GOT3 (cell line): ENCODE measurements at places on chromosomes 16 and 17.

GRCh38 chr16:25854141-25854540, 162.4 kb downstream of the HS3ST4 start:
- no peak for DNase-seq

DNA sequence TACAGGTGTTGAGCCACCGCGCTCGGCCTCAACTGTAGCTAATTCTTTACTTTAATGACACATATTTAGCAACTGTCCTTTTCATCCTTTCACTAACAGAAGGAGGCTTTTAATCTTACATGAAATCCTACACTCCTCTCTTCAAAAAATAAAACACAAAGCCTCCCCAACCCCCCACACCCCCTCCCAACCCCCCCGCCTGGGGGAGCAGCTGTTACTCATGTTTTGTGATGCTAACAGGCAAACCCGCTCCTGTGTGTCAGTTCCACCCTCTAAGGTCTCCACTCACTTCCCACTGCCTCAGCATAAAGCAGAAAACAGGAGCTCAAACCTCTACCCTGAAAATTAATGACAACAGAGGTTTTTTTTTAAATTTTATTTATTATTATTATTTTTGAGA, 55.4 kb upstream of the SLC25A19 start:
- no peak for DNase-seq

DNA sequence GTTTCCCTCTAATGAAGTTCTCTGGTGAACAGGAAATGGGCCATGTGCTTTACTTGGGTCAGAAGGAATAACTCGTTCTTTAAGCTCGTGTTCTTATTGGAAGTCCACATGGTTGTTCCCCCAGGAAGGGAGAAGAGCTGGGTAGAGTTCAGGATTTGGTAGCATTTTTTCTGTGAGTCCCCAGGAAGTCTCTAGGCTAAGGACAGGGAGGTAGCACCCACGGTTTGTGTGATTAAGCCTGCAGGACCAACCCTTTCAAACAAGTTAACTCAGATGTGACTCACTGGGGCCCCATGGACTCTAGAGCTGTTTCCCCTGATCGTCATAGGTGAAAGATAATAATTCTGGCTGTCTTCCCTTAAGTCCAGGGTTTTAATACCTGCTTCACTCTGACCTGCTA, 16.4 kb downstream of the SAP30BP start:
- no peak for DNase-seq

- DNase-seq = no peak
These were observed at the start of gene CCL3 for GRCh38 chr17:36089888-36090836. CCL3 (minus strand) TSS chr17:36090143; CDS start chr17:36090058, 85 bp downstream.

GRCh38 chr17:67571478-67571877, 146.3 kb upstream of the NOL11 start:
- DNase-seq = no peak

GRCh38 chr16:56109205-56109604, 82.1 kb upstream of the GNAO1 start:
- no peak for DNase-seq

DNA sequence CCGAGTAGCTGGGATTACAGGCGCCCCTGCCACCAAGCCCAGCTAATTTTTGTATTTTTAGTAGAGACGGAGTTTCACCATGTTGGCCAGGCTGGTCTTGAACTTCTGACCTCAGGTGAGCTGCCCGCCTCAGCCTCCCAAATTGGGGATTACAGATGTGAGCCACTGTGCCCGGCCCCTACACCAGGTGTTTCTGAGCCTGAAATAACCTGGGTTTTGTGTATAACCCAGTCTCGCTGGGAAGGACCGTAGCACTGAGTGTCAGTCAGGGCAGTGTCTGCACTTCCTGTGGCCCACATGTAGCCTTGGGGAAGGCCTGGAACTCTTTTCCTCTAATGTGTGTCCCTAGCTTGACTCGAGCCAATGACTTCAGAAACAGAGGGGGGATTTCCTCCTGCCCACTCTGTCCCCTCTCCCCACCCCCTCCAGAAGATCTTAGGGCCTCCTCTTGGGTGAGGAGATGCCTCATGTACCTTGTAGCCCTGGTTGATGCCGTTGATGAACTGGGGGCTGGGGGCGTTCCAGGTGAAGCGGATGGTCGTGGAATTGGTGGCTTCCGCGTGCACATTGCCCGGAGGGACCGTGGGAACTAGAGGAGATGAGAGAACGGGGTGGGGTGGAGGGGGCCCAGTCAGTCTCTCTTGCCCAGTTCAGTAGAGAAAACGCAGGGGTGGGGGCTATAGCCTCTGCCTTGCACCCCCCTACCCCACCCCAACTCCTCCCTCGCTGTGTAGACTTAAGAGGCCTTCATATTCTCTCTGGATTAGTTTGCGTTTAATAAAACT, 102.6 kb upstream of the CDC42EP4 start:
- DNase-seq = no peak

GRCh38 chr16:66551348-66551759, 1.0 kb upstream of the CKLF start:
- DNase-seq = no peak

DNA sequence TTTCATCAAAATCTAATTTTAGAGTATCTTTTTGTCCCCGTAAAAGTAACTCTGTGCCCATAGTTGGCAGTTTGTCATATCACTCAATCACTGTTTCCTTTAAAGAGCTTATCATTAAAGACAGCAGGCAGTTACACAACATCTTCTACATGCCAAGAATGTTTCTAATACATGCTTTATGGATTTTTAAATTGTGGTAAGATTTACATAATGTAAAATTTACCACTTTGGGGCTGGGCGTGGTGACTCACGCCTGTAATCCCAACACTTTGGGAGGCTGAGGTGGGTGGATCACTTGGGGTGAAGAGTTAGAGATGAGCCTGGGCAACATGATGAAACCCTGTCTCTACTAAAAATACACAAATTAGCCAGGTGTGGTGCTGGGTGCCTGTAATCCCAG, 687.2 kb downstream of the WWOX start:
- DNase-seq = no peak

- DNase-seq = no peak
These were observed 38.3 kb downstream of the CDH13 start for GRCh38 chr16:82665025-82665424.

DNA sequence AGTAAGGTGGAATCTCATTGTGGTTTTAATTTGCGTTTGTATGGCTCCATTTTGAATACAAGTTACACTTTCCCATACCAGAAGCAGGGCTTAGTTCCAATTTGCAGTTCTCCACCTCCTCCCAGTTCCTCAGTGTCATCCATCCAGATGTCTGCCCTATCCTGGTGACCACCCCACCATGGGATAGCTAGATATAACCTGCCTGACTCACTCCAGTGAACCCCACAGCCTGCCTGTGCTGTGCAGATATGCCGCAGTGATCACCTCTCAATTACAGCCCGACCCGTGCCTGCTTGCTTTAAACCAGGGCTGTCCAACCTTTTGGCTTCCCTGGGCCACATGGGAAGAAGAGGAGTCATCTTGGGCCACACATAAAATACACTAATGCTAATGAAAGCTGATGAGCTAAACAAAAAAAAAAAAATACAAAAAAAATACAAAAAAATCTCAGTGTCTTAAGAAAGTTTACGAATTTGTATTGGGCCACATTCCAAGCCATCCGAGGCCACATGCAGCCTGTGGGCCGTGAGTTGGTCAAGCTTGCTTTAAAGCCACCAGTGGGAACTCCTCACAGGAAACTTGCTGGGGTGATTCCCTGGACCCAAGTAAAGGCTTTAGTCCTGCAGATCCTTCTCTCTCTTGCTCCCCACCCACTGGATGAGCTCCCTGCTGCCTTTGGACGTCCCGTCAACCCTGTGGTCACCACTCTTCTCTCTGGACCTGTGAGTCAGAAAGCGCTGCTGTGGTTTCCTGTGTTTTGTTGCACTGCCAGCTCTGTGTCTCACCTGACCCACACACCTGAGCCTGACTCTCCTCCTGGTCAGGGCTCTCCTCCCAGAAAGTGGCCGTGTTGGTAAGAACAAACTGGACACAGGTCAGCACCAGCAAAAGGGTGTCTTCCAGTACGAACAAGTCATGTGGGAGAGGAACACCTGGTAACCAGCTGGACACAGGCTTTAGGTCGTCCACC, 83.0 kb downstream of the EMP2 start:
- no peak for DNase-seq

GRCh38 chr17:77186141-77186604, 45.4 kb downstream of the SEC14L1 start:
- no peak for DNase-seq

- no peak for DNase-seq
These were observed 460.4 kb upstream of the ASIC2 start for GRCh38 chr17:33753452-33753851.

- no peak for DNase-seq
These were observed 7.7 kb downstream of the ST6GALNAC1 start for GRCh38 chr17:76635659-76636360.

DNA sequence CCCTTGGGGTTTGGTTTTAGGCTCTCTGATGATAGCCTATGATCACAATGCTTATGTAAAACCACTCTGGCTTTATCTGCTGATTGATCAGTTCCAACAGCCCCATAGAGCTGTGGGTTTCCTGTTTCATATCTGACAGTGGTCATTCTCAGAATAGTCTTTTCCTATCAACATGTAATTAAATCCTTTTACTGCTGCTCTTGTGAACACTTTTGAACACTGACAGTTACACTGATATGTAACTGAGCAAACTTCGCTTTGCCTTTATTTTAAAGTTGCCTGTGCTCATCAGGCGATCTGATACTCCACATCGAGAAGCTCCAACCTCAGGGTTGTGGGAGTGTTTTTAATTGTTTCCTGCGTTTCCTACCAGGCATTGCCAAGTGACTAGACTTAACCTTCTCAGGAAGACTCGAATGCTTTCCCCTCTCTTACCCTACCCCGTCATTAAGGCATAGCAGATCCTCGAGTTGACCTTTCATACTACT, 17.3 kb upstream of the CLEC18B start:
- no peak for DNase-seq

GRCh38 chr16:53756275-53756996, 52.5 kb downstream of the FTO start:
- no peak for DNase-seq

GRCh38 chr17:36086791-36087190, 3.2 kb downstream of the CCL3 start:
- DNase-seq = no peak

DNA sequence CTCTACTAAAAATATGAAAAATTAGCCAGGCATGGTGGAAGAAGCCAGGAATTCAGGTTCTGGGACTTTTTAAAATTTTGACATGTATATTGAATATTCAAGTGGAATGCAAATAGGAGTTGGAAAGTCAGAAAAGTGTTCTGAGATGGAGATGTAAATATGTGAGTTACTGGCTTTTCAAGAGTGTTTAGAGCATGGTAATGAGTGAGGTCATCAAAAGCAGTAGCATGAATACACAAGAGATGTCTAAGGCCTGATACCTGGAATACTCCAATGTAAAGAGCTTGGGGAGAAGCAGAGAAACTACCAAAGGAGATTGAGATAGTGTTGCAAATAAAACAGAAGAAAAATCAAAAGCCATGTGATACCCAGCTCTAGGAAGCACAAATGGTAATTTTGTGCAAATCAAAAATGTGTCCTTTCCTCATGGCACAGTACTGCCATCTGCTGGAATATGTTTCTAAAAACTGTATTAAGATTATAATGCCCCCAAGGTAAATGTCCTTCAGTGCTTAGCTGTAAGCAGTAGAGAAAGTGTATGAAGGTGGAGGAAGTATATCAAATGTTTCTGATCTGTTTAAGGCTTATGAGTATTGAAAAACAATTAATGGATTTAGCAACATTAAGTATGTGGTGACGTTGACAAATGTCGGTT, 908.4 kb downstream of the KCNJ18 start:
- no peak for DNase-seq

- peak; percentile 13 for DNase-seq
These were observed 30.6 kb upstream of the ETV4 start for GRCh38 chr17:43576563-43577229.
